Upper lobe of left lung (tissue), 6 donors: ENCODE measurements at places on chromosomes 5 and 9. TPM values are rescaled to one million over a fixed set of nuclear protein-coding genes. Genes with fewer than 3 reads are reported as not detected.

ARL14EPL gene
- not detected for total RNA-seq

PCDHA11 gene
- 0.61 TPM for total RNA-seq

NPDC1 gene
- 26.7 TPM for total RNA-seq

IFNW1 gene
- not detected for total RNA-seq

GRCh38 chr9:105168870-105169319 is 75.6 kb upstream of the SLC44A1 start:
- no peaks in the 10 kb centered on the region for H3K4me1 ChIP-seq
- no peaks in the 10 kb centered on the region for H3K27me3 ChIP-seq
- H3K4me3 ChIP-seq, result no peak overlapping the region
- no peaks in the 10 kb centered on the region for H3K36me3 ChIP-seq
- no peak for DNase-seq

DNA sequence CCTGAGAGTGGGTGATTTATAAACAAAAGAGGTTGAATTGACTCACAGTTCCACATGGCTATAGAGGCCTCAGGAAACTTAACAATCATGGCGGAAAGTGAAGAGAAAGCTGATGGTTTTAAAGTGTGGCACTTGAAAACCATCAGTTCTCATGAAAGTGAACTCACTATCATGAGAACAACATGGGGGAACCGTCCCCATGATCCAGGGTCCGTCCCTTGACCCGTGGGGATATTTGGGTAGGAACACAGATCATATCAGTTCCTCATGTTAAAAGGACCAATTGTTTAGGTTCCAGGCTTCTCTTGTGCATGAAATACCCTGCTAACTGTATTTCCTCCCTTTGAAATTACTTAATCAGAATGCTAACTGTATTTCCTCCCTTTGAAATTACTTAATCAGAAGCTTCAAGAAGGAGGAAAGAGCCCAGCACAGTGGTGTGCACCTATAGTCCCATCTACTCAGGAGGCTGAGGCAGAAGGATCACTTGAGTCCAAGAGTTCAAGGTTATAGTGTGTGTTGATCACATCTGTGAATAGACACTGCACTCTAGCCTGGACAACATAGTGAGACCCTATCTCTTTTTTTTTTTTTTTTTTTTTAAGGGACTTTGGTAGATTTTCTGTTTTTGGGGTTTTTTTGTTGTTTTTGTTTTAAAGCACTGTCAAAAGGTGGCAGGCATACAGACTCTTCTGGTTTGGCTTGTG is 24.8 kb downstream of the TTC1 start:
- H3K27me3 ChIP-seq, result no peaks in the 10 kb centered on the region
- DNase-seq, result no peak
- H3K36me3 ChIP-seq, result no peaks in the 10 kb centered on the region
- H3K4me1 ChIP-seq, result peaks cover 4% of the 10 kb centered on the region
- H3K27ac ChIP-seq, result no peak overlapping the region

DNA sequence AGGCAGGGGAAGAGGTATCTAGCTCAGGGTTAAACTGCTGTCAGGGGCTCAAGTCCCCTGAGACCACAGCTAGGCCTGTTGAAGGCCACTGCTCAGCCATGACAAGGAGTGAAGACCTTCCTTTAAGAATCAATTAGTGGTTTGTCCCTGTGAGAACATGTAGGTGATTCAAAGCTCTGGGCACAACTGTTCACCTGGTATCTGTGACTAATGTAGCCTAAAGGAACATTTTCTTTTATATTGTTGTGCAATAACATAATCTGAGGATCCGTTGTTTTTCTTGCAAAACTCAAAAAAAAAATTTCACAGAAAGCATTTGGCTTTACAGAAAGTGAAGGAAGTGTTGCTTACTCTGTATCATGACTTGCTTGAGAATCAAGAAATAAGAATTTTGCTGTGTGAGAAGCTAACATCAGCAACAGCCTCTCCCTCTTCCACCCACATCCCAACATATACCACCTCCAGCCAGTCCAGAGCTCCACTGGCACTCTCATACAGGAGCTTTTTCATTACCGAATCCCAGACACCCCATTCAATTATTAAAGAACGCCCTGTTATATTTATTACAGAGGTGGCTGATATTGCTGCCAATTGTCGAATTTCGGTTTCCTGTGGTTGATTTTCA is 807.0 kb downstream of the TLE4 start:
- no peaks in the 10 kb centered on the region for H3K36me3 ChIP-seq
- no peak overlapping the region for H3K27ac ChIP-seq
- H3K4me1 ChIP-seq, result no peaks in the 10 kb centered on the region

- no peak overlapping the region for H3K4me3 ChIP-seq
- no peak overlapping the region for H3K27ac ChIP-seq
- no peak for DNase-seq
- no peaks in the 10 kb centered on the region for H3K4me1 ChIP-seq
- no peaks in the 10 kb centered on the region for H3K27me3 ChIP-seq
These were observed 6.7 kb upstream of the WNT8A start for GRCh38 chr5:138077064-138077696.

GRCh38 chr9:21871256-21871975 is 69.0 kb downstream of the MTAP start:
- H3K4me3 ChIP-seq, result no peak overlapping the region
- no peaks in the 10 kb centered on the region for H3K4me1 ChIP-seq
- H3K27ac ChIP-seq, result no peak overlapping the region
- DNase-seq, result no peak
- no peaks in the 10 kb centered on the region for H3K36me3 ChIP-seq

DNA sequence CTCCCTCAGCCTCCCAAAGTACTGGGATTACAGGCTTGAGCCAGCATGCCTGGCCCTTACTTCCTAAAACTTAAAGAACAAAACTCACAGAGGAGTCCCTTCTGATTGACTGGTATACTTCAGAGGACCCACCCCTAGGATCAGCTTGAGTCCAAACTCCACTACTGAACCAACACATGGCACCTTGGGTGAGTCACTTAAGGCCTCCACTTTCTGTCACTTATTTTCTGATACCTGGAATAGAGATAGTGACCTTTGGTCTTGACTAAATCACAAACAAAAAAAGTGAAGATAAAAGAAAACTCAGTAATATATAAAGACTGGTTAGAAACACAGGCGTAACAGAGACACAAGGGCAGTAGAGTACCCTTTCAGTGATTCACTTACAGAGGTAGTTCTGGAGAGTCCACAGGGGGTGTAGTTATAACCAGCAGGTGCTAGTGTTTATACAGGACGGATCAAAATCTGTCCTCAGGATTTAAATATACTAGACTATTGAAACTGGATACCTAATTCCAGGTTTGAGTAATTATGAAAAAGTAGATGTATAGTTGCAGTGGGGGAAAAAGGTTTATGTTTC is 274.3 kb upstream of the ANKRD55 start:
- H3K27me3 ChIP-seq, result no peaks in the 10 kb centered on the region
- no peak overlapping the region for H3K4me3 ChIP-seq
- H3K4me1 ChIP-seq, result peaks cover 1% of the 10 kb centered on the region
- no peaks in the 10 kb centered on the region for H3K36me3 ChIP-seq
- no peak for DNase-seq

GRCh38 chr9:90300611-90301276 is 341.9 kb downstream of the DIRAS2 start:
- H3K27ac ChIP-seq, result no peak overlapping the region
- no peaks in the 10 kb centered on the region for H3K27me3 ChIP-seq
- no peaks in the 10 kb centered on the region for H3K36me3 ChIP-seq
- H3K4me3 ChIP-seq, result no peak overlapping the region
- H3K4me1 ChIP-seq, result no peaks in the 10 kb centered on the region
